HTR-8/SVneo (cell line): ENCODE measurements at places on chromosomes 16 and 17.
A peak's percentile ranks its signal among the peaks of the same experiment; 100 is the strongest.

- DNase-seq = no peak
Observed at GRCh38 chr17:48488548-48489106, 42.2 kb downstream of the HOXB1 start.

- no peak for DNase-seq
Observed at GRCh38 chr16:29804455-29805231, 1.7 kb upstream of the MAZ start.

DNA sequence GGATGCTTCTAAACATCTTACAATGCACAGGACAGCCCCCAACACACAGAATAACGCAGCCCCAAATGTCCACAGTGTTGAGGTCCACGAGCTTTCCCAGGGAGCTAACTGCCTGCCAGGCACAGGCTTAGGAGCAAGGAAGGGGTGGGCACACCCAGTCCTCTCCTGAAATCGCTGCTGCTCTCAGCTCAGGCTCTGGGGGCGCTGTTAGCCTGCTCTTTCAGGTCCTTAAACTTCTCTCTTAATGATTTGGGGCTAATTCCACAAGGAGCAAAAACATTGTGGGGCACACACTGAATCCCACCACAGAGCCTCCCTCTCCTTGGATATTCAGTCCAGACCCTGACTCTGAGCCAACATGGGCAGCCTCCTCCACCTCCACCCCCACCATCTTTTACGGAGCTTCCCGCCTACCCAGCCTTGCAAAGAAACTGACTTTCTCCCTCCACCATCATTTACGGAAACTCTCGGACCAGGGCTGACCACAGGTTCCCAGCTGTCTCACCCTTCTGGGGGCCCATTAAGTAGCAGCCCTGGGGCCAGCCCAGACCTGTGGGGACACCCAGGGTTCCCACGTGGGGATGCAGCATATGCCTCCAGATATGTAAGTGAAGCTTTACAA is 1.1 kb downstream of the CD300H start:
- DNase-seq = peak; percentile 65

GRCh38 chr17:56064506-56064905 is 88.8 kb upstream of the ANKFN1 start:
- no peak for DNase-seq

DNA sequence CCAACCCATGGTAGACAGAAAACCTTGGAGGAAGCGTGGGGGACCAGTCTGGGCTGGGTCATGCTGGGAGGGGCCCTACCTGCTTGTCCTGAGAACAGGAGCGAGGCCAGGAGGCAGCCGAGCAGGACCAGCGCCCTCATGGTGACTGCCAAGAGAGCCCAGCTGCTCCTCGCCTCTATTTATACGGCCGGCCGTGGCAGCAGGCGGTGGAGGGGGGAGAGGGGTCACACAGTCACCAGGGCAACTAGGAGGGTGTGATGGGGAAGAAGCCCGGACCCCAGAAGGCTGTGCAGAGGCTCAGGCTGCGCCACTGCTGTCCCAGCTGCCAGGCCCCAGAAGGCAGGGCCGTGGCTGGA is at the start of gene SRL:
TSS of gene SRL (minus strand) at position 153 of the 356 bp plus-strand sequence. CDS start at position 140, 13 bp downstream.
- DNase-seq = no peak

- DNase-seq = no peak
Observed at GRCh38 chr17:7281953-7282751, 634 bp downstream of the SLC2A4 start.

- no peak for DNase-seq
Observed at GRCh38 chr16:31331141-31331764, 23.7 kb upstream of the ITGAX start.

DNA sequence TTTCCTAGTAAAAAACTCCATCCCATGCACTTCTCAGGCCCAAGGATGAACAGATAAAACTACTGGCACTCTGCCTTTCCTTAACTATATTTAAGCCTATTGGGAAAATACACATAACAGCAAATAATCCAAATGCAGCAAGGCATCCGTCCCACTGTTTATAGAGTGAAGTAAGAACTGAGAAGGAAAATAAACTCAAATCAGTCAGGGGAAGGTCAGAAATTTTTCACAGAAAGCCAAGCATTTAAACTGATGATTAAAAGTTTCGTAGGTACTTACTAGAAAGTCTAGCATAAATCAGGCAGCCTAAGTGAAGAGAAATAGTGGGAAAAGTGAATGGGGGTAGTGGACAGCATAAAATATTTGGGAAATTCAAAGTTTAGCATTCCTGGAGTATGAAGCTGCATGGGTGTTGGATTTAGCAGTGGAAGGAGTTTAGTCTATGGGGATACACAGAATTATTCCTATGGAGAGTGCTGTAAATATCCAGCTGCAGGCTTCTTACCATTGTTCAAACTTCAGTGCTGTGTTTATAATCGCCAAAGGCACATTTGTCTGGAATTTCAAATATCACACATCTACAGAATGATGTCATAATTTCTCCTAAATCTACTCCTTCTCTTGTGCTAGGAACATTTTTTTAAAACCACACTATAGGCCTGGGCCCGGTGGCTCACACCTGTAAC is 1131.0 kb upstream of the GOT2 start:
- DNase-seq = no peak

- no peak for DNase-seq
Observed at GRCh38 chr16:583470-583814, 6.4 kb upstream of the RAB40C start.

GRCh38 chr17:30379303-30379902 is 676 bp downstream of the CPD start:
- DNase-seq = no peak

DNA sequence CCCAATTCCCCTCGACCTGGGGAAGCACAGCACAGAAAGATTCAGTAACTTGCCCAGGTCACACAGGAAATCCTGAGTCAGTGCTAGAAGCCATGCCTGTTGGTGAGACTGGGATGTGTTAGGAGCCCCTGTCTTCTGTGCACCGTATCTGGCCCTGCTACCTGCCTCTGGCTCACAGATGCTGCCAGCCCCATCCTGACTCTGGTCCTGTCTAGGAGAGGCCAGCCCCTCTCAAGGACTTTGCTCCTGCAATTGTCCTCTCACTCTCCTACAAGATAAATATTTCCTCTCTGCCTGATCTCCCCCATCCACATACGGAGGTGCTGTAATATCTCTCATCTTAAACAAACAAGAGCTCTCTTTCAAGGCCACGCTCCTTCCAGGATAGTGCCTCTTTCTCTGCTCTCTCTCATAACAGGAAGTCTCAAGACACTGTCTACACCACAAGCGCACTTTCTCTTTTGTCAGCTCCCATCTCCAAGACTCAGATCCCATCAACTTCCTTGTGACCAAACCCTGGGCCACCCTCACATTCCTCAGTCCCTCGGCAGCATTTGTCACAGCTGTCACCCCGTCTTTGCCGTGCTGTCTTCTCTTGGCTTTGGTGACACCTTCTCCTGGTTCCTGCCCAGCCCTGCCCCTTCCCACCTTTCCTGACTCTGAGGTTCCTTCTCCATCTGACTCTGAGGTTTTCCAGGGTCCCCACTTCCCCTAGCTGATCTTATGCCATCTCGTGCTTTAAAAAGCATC is 1.9 kb downstream of the SLC13A2 start:
- no peak for DNase-seq

DNA sequence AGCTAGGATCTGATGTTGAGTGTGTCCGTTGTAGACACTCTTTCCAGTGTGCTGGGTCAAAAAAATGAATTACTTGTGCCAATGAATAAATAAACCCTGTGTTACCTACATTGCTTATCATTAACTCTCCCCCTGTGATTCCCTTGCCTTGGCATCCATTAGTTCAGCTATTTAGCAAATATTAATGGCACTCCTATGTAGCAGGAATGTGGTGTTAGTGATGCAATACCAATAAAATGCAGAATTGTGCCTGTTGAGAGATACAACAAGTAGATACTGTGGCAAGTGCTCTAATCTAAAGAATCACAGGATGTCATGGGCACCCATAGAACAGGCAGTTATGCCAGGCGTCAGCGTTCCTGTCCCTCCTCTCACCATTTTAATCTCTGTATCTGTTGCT is 343.2 kb downstream of the PMP22 start:
- no peak for DNase-seq

- DNase-seq = no peak
Observed at GRCh38 chr17:7064261-7064660, 15.8 kb downstream of the CLEC10A start.

GRCh38 chr17:74123350-74123749 is 80.1 kb upstream of the RPL38 start:
- no peak for DNase-seq

DNA sequence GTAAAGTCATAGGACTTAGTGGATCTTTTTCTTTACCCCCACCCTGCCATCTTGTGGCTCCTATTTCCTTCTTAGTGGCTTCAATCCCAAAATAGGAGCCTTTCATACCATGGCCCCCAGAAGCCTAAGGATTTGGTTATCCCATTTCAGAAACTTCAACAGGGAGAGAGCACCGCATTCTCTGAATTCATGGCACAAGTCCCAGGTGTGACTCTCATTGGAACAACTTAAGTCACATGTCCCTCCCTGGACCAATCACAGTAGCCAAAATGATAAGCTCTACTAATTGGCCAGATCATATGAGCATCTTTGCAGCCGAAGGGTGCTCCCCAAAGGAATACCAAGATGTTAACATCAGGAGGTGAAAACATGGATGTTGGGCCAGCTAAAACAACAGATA is 43.2 kb downstream of the AXIN2 start:
- no peak for DNase-seq

- no peak for DNase-seq
Observed at GRCh38 chr16:58789351-58789750, 55.2 kb upstream of the GOT2 start.

GRCh38 chr17:2414446-2415064 is 13.7 kb upstream of the MNT start:
- no peak for DNase-seq

DNA sequence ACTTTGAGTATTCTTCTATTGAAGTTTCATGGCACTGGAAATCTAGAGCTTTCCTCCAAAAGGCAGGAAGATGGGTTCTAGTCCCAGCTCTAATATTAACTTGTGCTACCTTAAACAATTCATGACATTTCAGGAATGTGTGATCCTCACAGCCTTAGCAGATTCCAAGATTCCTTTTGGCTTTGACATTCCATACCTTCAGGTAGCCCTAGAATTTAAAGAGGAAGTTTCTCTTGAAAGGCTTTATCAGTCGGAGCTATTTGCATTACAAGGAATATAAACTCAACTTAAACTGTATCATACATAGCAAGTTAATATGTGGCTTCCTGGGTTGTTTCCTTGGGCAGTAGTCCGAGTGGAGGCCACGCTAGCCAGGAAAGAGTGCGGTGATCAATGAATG is 330.0 kb downstream of the SHISA9 start:
- DNase-seq = no peak

DNA sequence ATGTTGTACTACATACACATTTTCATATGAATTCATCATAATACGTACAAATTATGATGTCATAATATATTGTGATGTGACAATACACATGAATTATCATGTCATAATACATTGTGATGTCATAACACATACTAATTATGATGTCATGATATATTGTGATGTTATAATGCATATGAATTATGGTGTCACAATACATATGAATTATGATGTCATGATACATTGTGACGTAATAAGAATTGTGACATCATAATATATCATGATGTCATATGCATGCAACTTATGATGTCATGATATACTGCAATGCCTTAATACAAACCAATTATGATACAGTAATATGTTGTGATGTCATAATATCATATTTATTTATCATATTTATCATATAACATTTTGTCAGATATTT is 2074.3 kb downstream of the TP53TG3F start:
- DNase-seq = no peak

DNA sequence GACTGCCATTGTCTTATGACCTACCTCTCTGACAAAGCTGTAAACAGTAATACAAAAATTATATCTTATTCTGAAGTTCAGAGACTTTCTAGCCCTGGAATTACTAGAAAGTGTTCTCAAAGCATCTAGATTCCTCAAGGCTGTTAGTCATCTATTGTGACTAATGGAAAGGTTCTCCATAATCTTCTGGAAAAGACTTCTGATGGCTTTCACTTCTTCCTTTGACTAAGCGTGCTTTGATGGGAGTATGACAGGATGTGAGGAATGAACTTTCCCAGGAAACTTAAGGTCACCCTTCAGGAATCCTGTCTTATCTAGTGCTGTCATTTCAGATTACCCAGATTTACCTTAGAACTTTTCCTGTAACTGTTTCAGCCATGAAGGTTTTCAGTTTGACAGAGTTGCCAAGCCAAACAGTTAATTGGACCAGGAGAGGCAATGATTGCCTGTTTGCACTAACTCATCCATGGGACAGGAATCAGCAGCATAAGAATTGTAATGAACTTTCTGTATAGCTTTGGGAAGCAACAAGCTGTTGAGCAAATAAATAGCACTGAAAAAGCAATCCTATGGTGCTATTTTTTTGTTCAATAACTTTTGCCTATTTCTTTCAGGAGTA is 43.5 kb downstream of the AP2B1 start:
- peak; percentile 19 for DNase-seq

DNA sequence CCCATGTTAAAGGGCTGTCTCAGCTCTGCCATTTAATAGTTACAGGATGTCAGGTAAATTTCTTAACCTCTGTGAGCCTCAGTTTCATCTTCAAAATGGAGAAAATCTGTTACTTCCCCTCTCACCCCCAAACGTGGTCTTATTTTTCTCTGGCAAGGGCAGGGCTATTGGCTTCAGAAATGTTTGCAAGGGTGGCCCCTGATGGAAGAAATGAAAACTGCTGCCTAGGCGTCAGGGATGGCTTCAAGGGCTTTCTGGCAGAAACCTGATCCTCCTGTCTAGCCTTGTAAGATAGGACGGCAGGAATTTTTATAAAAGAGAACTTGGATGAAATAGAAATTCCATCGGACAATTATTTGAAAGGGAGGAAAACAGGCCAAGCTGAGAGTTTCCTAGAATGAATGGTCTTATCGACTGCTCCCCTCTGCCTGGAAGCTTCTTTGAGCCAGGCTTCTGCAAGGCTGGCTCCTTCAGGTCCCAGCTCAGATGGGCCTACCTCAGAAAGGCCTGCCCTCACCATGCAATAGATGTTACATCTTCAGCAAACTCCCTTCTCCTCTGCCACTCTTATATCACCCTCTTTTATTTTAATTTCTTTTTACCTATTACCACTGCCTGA is 43.0 kb upstream of the TANGO6 start:
- DNase-seq = peak; percentile 91

- no peak for DNase-seq
Observed at GRCh38 chr17:51997723-51998122, 160.8 kb downstream of the CA10 start.

GRCh38 chr16:9407206-9407758 is 315.8 kb downstream of the HAPSTR1 start:
- DNase-seq = no peak

DNA sequence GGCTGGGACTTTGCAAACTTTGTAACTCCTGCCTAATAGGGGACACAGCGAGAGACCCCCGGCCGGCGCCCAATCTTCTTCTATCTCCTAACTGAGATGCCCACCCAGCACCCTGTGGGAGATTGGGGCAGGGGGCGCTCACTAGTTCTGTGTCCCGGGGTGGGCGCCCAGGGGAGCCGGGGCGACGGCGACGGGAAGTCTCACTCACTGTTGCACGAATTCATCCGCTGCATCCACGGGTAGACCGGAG is 3.9 kb upstream of the HOXB5 start:
- DNase-seq = no peak

- DNase-seq = no peak
Observed at GRCh38 chr17:9138161-9138717, 116.9 kb downstream of the NTN1 start.

GRCh38 chr17:58082870-58083490 is at the start of gene DYNLL2:
Gene DYNLL2 (plus strand): TSS chr17:58083419. CDS start chr17:58087091, 3,672 bp downstream.
- DNase-seq = peak; percentile 98

GRCh38 chr17:26809033-26809432 is 484.9 kb upstream of the WSB1 start:
- DNase-seq = no peak
